NCI-H2029 (cell line): ENCODE measurements at places on chromosomes 2 and 18.
A peak's percentile ranks its signal among the peaks of the same experiment; 100 is the strongest.

DNA sequence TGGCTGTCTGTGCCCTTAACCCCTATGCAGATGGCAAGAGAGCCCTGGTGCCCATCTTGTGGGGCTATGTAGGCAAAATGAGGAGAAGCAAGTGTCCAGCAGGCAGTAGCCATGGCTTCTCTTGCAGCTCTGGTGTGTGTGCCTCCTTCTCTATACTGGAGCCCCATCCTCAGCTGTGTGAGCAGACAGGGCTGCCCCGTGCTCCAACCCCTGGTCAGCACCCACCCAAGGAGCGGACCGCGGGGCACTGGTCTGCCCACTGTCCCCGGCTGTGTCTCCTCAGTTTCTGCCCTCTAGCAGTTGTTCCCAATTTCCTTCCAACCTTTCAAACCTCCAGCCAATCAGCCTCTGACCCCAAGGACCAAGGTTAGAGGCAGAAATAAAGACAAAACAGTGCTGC lies 134.9 kb upstream of the GLI2 start:
- DNase-seq, result no peak

GRCh38 chr2:226790011-226790410 lies 9.6 kb downstream of the IRS1 start:
- DNase-seq, result no peak

- DNase-seq, result peak; percentile 18
Measured at GRCh38 chr2:174697255-174697654, 67.0 kb downstream of the CHRNA1 start.

DNA sequence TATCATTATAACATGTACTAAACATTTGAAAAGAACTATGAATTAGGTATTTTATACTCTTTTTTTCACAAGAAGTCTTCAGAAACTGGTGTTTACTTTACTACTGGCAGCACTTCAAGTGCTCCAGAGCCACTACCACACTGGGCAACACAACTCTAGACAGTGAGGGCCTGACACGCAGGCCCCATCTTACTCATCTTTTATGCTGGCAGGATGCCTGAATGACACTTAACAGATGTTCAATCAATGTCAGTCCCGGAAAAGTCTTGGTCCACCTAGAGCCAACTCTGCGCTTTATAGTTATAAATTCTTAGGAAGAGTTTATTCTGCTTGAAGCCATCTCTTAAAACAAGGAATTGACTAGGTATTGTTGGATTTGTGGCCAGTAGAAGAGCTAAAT lies 8.7 kb upstream of the WIPF1 start:
- no peak for DNase-seq

DNA sequence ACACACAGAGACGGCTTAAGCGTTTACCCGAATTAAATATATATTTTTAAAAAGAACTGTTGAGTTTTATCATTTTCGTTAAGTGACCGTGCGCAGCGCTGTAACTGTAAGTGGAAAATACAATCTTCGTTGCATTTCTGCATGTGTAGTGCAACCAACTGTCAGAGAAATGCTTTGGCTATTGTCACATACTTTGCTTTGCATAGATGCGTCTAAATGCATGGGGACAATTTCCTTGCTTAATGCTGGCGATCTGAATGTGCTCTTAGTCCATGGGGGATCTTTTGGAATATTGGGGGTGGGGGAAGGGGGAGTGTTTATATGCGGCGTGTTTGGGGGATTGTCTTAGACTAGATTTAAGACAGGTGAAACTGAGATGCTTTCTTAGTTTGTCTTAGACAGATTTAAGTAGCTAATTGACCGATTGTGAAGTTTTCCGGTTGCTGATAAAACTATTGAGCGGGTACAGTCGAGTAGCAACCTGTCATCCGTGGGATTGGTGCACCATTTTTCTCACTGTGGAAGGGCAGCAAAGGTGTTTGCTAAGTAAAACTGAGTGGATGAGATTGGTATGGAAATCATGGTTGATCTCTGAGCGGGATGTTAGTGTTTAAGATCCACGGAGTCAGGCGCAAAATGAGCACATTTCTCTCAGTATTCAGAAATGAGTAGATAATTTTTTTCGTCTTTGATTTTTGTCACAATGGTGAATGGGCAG lies 476 bp downstream of the VSNL1 start:
- DNase-seq, result no peak

- no peak for DNase-seq
Measured at GRCh38 chr2:169743549-169743948, 9.9 kb downstream of the KLHL23 start.

DNA sequence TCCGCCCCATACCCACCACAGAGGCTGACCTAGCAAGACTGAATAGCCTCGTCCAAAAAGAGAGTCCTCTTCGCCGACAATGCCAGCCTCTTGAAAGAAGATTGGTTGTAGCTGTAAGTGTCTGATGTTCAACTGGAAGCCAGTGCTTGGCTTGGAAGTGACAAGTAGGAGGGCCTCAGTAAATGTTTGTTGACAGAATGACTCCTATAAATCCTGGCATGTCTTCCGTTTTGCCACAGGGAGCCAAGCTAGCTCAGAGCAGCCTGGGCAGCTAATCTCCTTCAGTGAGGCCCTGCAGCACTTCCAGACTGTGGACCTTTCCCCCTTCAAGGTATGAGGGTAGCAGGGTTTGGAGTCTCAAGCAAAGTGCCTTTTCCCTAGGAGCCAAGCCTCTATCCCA lies 14.9 kb downstream of the ELMOD3 start:
- DNase-seq, result peak; percentile 62

DNA sequence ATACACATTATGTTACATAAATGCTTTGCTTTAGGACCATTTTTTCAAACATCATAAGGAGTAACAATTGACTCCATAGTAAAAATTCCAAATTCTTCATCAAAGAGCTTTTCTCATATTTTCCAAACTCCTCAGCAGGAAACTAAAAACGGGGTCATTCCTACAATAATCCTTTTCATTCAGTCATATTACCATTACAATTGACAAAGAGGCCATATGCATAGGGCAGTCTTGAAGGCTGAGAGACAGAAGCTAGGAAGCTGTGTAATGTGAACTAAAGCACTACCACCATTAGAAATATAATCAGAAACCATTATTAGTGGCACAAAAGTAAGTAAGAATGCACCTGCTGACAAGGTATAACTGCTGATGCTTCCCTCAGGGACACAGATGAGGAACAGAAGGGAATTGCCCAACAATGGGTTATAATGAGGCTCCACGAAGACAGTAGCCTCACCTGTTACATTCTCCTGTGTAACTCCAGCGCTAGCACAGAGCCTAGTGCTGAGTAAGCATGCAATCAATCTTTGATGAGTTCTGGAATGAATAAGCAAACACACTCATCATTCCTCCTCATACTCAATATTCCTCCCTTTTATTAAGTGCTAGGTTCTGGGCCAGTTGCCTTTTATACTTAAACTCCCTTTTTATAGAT lies 942.3 kb downstream of the CPS1 start:
- no peak for DNase-seq

GRCh38 chr2:41621095-41621494 lies 426.7 kb upstream of the PKDCC start:
- no peak for DNase-seq
